HFF-Myc (cell line): ENCODE measurements at places on chromosomes 7 and 10.

DNA sequence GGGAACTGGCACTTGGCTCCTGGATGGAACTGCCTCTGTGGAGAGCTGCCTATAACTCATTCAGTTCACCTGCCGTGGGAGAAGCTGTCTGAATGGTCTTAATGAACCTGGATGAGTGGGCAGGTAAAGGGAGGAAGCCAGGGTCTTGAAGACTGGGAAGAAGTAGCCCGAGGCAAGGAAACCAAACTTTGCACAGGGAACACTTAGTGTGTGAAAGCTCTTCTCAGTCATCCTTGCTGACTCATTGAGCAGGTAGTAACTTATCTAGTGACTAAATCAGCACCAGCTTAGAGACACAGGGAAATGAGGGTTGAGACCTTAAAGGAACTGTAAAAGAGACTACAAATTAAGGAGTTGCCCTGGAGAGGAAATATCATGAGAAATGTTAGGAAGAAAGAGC, 9.9 kb downstream of the LRRC4 start:
- DNase-seq: no peak

- DNase-seq: no peak
These were observed 78.8 kb downstream of the SLC25A40 start for GRCh38 chr7:87797395-87797794.

DNA sequence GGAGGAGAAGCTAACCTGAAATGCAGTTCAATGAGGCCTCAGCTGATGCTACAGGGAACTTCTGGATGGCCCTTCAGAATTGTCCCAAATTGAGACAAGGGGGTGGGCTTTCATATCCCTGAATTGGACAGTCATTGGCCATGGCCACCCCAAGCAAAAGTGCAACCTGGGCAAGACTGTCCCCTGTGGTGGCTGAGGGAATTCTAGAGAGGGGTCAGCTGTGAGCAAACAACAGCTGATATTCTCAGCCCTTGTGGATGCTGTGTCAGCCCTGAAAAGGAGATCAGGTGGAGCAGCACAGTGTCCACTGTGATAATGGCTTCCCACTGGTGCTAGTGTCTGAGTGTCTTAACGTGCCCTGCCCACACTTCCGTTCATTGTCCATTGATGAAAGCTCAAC, 76.6 kb downstream of the SLC16A9 start:
- no peak for DNase-seq

DNA sequence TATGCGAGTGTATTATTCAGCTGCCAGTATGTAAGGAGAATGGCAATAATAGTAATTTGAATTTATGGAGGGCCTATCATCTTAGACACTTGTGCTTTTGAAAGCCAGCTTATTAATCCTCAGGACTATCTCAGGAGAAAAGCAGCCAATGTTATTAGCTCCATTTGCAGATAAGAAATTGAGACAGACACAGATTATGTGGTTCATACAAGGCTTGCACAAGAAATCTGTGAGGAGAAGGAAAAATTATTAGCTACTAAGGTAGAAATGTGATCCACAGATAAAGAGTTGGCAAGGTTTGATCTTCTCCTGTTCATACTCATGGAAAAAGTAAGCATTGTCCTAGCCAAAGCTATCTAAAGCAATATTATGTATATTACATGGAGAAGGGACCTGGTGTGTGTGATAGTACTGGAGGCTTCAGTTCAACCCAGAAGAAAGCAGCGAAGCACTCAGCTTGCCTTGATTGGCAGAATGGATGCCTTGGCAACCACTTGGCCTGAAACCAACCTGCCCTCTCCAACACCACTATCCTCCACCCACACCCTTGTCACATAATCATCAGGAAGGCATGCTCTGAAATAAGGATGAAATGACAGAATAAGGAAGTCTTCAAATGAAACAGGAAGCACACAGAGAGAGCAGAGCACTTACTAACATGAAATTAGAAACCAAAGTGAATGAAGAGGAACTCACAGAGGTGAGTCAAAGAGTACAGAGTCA, 18.0 kb downstream of the MACC1 start:
- DNase-seq: no peak

GRCh38 chr10:70228491-70228890, 4.7 kb downstream of the PPA1 start:
- DNase-seq: no peak

GRCh38 chr7:84069999-84070500, 124.5 kb downstream of the SEMA3A start:
- no peak for DNase-seq

DNA sequence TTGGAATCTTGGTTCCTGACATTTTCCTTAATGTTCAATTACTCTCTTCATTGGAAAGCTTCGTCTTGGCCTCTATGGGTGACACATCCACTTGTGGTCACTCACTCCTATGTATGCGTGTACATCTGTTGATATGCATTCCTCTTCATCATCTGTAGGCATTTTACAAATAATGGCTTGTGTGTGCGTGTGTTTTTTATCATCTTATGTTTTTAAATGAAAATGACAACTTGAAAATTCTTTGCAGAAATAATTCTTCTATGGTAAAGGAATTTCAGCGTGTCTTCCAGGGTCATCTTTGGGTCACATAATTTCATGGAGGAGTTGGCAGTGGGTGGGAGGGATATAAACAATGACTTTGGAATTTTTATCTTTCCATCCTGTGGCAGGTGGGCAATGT, 925.1 kb downstream of the LRMDA start:
- DNase-seq: no peak
